ENCODE measurements at places on chromosomes 6 and 20. TPM values are rescaled to one million over a fixed set of nuclear protein-coding genes. Genes with fewer than 3 reads are reported as not detected.

Gene BCAS4
- 7.3 TPM for total RNA-seq

DNA sequence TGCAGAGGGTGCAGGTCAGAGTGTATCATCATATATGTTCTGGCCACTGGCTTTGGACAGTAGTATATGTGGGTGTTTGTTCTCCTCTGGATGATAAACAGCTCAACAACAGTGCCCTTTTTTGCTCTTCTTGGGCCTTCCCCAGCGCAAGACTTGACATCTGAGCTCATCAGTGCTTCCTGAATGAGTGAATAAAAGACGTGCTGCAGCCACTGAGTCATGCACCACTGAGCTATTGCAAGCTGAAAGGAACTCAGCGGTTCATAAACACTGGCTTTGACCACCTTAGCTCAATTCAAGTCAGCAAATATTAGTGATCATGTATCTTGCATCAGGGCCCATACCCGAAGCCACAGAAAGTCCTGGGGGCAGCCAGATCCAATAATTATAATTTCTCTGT lies 105.3 kb upstream of the KCNG1 start:
- no peak for DNase-seq

Gene GNAS-AS1
- 3.8 TPM for total RNA-seq

Gene MYLK2
- 1.6 TPM for total RNA-seq

Gene VGLL2
- total RNA-seq: 0.16 TPM

Gene HS3ST5
- total RNA-seq: 0.25 TPM

DNA sequence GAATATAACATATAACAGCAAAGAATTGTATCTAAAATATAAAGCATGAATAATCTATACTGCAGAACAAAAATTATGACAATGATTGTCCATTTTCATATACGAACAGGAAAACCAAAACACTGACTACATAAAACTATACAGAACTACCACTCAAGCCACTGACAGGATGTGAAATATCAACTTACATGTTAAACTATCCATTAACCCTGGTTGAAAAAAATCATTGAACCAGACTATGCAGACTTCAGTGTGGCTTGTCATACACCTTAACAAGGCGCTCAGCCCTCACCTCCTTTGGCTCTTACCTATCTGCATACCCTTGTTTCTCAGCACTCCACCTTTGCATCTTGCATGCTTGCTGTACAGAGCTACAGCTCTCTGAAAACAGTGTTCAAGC lies 34.9 kb downstream of the ASCC3 start:
- DNase-seq: no peak

- no peak for DNase-seq
Observed at GRCh38 chr6:88380618-88381288, 214.6 kb upstream of the CNR1 start.

- no peak for DNase-seq
Observed at GRCh38 chr20:13468166-13468565, 170.6 kb downstream of the TASP1 start.

DNA sequence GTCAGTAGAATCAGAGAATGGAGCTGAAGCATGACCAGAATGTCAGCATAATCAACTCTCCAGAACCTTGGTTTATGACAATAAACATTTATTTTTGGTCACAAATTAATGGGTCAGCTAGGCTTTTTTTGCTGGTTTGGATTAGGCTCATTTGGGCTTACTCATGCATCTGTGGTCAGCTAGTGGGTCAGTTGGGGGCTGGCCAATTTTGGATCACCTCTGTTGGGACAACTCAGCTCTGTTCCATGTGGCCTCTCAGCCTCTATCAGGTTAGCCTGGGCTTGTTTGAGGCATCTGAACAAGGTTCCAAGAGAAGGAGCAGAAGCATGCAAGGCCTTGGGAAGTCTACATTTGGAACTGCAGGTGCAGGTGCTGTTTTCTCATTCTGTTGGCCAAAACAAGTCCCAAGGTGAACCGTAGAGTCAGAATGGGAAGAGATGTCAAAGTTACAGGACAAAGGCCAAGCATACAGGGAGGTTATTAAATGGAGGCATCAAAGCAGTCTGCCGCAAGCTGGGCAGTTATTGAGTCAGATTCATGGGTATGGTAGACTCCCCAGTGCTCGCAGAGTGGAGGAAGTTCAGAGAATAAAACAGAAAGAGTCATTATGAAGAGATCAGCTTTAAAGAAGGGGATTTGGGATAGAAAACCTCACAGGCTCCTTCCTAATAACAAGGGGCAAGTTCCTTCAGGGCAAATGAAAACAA lies 173.0 kb downstream of the PLCB4 start:
- DNase-seq: no peak

Gene KHDC1
- total RNA-seq: 12.9 TPM

Gene FOXS1
- not detected for total RNA-seq

- DNase-seq: no peak
Observed at GRCh38 chr6:84166395-84166794, 61.0 kb downstream of the CEP162 start.

DNA sequence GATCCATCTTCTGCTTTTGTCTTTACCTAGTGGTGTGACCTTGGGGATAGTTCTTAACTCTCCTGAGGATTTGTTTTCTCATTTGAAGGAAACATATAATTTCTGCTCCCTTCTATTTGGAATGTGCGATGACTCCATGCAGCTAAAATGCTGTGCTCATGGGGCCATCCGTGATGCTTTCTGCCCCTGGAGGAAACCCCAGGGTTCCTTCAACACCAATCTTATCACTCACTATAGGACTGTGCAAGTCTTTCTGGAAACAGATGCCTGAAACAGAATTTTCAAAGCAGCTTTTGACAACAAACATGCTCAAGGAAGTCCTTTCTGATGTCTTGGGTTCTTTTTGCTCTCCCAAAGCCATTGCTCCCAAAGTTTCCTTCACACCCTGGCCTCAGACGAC lies 128.8 kb upstream of the GGTLC1 start:
- DNase-seq: no peak

Gene TTK
- 45.5 TPM for total RNA-seq

- no peak for DNase-seq
Observed at GRCh38 chr6:145327586-145327985, 407.7 kb downstream of the EPM2A start.

DNA sequence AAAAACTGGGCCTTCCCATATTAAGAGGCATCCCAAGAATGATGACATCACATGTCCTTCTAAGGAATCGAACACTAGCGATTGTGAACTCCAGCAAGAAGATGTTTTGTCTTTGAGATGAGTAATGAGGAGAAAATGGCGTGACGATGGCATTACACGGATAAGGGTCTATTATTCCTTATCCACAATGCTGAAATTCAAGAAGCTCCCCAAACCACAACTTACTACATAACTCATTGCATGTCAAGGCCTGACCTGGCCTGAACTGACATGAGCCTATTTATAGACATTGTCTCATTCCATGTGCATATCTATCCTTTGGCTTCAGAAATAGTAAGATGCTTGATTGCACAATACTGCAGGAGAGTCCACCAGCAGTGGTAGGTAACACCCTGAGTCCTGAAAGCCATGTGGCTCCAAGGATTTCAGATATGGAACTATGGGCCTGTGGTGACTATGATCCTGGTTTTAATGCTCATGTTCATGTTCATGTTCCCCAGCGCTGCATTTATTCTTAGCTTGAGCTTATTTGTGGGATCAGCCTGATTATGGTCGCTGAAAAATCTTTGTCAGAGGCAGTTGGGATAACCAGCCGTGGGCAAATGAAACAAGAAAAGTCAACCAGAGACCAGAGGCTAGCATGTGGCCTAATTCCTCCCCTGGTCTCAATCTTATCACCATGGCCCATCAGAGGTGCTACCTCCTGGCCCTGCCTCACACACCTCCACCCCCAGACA lies 183.2 kb upstream of the JARID2 start:
- no peak for DNase-seq

DNA sequence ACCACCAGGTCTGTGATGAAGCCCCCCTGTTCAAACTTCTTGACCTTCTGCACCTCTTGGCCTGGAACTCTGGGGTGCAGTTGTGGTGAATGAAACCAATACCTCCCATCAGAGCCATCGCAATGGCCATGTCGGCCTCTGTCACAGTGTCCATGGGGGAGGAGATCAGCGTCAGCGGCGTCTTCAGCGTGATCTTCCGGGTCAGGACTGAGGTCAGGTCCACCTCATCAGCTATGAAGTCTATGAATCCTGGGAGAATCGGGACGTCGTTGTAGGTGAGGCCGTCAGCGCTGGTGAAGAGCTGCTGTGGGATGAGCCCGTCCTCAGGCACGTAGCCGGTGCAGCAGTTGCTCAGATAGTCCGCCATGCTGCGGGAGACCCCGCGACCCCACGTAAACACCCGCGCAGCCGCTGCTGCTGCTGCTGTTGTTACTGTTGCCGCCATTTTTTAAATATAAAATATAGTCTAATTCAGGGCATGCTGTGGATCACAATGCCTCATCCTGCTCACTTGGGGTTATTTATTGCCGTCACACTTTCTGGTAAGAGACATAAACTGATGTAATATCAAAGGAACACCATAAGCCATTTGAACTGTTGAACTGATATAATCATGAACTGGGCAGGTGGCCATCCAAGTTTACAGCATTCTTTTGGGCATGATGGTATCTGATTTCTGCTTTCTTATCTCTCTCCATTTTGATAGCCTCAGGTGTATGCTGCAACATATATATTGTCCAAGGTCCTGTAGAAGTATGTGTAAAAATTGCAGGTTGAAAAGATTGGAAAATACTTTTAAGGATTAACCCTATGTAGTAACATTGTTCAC lies 18.7 kb upstream of the RNF144B start:
- DNase-seq: no peak

Gene CSNK2A1
- total RNA-seq: 227 TPM

Gene C2
- 1.2 TPM for total RNA-seq

- no peak for DNase-seq
Observed at GRCh38 chr6:132400555-132400882, 756 bp downstream of the MOXD1 start.

Measured in neural crest cell (in vitro differentiated cells).